ENCODE measurements at places on chromosomes 5 and 9.

GRCh38 chr5:148063861-148064260 is at the start of gene SPINK5:
SPINK5 (plus strand) TSS chr5:148063980; CDS start chr5:148064045, 65 bp downstream.
- no peak for DNase-seq

DNA sequence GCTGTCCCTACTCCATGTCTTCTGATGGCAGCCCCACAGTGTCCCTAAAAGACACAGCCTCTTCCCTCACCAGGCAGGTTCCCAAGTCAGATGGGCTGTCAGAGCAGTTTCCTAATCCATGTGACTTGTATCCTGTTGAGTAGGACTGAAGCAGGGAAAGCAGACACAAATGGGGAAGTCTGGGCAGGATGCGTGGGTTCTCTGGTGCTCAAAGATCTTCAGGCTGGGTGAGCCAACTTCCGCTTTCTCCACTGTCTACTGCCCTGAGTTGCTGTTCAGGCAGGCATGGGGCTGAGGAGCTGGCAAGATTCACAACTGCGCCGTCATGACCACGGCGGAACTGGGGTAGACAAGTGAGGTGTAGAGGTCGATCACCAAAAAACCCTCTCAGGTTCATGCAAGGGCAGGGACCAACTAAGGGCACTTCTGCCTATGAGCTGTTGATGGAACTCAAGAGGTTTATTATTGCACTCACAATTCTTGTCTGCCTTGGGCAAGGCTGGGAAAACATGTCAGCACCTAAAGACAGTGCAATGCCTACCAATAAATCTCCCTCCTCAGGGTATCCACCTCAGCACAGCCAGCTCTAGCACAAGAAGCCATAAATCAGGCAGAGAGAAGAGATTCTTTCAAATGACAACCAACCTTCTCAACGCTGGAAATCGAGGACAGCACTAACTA is 83.4 kb downstream of the RAPGEF1 start:
- DNase-seq: peak; percentile 54

DNA sequence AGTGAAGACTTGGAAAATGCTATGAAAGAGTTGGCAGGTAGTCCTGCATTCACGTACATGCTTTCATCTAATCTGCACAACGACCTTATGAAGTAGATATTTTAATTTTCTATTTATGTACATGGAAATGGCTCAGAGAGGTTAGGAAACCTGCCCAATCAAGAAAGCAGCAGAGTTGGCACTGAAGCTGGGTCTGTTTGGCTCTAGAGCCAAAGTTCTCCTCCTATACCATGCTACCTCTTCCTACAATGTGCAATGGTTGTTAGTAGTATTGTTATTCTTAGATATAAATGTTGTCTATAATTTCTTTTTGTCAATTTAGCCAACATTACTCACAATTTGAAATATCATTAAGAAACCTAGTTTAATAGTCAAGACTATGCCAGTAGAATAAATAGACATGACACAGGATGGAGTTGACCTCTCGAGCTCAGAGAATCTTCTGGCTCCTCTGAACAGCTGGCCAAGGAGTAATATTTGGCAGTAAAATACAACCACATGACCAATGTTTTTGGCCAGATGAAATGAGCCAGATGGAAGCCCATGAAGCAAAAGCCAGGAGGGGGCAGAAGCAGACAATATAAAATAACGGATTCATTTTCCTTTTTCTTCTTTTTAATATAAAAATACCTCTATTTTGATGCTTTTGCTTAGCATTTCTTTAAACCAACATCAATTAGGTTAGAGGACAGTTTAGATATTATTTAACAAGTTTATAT is 542.3 kb downstream of the PDE4D start:
- no peak for DNase-seq

GRCh38 chr5:139422307-139422893 is 16.9 kb downstream of the DNAJC18 start:
- DNase-seq: no peak

DNA sequence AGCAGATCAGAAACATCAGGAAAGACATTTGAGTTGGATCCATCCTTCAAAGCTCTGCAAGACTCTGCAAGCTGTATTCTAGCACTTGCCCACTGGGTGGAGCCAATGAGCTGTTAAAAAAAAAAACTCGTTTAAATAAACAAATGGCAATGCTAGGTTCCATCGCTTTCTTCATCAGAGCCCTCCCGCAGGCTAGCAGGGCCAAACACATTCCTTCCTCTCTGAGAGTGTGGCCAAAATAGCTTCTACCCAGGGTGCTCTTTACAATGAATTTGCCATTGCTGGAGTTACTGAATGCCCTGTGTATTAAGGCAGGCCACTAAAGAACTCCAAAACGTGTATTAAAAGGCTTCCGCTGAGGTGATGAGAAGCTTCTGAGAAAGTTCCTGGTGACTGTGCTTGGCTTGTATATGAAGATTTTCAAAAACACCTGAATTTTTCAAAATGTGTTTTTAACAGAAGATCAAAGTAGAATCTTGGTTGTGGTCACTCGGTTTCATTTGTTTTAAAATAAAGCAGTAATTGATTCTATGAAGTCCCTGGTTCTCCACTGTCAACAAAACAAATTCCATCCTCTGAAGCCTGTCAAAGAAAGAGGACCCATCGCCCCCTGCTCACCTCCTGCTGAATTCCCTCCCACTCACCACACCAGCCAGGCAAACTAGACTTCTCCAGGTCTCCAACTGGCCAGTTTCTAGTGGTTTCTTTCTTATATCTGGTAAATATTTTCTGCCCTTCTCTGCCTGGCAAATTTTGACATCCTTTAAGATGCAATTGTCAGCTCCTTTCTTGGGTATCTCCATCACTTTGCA is 36.5 kb upstream of the EQTN start:
- DNase-seq: peak; percentile 9

GRCh38 chr5:104170926-104171325 is 608.3 kb upstream of the NUDT12 start:
- no peak for DNase-seq

DNA sequence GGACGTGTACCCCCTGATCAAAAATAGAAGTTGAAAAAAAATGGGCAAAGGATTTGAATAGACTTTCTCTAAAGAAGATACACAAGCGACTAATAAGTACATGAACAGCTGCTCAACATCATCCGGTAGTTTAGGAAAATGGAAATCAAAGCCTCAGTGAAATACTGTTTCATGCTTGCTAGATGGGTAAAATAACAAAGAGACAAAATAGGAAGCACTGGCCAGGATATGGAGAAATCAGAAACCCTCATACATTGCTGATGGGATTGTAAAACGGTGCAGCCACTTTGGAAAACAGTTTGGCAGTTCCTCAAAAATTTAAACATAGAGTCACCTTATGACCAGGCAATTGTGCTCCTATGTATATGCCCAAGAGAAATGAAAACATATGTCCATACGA is 65.0 kb upstream of the SUB1 start:
- DNase-seq: no peak

DNA sequence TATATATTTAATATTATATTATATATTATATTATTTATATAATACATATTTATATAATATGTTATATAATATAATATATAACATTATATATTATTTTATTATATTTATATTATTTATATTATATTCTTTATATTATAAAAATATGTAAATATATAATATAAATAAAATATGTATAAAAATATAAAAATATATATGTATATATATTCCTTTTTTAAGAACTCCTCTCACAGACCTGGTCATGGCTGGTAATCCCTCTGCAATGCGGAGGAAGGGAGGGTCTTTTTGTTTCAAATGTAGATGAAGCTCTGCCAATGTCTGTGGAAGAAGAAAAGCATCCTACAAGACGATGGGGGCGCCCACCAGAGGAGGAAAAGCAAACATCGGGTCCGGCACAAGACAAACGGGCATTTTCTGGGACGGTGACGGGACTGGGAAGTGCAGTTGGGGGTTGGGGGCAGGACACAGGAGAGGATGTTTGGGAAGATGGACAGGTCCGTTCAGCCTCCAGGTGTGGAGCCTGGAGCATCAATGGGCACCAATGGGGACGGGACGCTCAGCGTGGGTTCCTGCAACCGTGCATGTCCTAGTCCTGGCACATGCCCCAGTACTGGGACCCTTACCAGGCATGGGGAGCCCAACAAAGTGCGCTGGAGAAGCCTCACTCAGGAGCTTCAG is 194.0 kb downstream of the IRX1 start:
- DNase-seq: no peak

DNA sequence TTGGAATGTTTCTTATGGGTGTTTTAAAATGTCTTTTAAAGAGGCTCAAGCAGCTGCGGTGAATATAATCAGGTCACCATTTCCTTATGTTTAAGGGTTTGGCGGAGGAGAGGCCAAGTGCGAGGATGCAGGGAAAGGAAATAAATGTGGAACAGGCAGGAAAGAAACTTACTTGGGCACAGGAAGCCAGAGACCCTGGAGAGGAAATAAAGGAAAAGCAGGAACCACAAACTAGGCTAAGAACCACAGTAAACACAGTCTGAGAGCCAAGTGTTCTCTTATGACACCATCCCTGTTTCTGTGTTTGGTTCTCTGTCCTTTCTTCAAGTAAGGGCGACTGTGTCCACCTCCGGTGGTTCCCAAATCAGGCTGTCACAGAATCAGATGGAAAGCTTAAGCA is 166.5 kb downstream of the C9orf152 start:
- DNase-seq: no peak

DNA sequence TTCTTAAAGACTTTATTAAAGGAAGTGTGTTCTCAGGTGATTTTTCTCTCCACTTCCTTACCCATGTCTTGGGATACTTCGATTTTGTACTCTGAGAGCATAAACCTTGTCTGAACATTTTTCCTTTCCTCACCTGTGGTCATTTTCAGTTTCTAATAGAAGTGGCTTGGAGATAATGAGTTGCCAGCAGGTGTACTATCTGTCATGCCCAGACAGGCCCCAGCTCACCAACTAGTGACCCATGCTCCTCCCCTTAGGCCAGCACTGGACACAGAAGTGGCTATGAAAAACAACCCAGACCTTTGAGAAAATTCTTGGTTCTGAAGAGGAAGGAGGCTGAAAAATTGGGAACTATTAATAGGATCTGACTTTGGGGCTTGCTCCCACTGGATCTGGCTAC is 49.2 kb upstream of the SMIM32 start:
- no peak for DNase-seq

- no peak for DNase-seq
These were observed 140.5 kb downstream of the SNX18 start for GRCh38 chr5:54658010-54658409.

- no peak for DNase-seq
These were observed 59.7 kb downstream of the NIPBL start for GRCh38 chr5:36936309-36936708.

DNA sequence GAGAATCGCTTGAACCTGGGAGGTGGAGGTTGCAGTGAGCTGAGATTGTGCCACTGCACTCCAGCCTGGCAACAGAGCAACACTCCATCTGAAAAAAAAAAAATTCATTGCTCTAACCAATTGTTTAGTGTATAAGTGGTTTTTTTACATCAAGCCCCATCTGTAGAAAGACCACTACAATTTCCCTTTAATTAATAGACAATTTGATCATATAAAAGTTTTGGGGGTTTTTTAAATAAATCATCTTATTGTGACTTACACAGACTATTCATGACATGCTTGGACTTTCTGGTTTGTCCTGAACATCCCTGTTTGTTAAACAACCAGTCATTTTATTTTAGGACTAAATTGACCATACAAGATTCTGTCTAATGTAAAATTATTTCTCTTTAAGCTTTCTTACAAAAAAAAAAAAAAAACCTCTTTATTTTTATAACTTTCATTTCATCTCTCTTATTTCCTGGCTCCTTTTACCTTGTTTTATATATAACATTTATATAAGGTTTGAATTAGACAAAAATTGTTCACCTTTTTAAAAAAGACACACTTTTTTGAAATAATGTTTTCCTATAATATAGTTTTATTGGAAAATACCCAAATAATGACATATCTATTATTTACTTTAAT is 9.8 kb upstream of the FANCC start:
- no peak for DNase-seq

DNA sequence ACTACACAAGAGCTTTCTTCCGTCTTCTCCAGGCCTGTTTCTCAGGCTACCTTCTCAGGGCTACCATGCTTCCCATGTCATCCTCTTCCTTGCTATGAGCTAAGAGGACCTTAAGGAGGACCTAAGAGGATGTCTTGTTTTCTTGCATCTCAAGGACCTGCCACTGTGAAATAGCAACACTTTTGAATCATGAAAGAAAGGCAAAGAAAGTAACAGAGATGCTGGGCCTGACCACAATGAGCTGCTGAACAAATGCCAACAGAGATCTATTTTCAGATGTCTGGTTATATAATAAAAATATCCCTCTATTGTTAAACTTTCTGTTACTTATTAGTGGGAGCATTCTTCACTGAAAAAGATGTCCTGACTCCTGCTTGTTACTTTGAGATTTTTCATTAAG is 36.7 kb upstream of the ANXA1 start:
- DNase-seq: no peak

DNA sequence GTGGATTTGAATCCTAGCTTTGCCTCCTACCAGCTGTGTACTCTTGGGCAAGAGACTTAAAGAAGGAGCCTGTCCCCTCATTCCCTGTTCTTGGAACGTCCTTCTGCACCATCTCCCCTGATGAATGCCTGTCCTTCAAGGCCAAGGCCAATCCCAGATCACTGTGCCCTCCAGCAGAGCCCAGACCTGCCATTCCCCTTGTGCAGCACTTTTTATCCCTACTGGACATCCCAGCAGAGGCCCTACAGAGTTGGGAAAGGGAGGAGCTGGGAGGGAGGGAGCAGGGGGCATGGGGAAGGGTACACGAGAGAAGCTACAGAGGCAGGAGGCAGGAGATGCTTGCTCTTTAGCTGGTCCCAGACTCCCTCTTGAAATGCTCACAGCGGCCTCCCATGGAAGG is 223.9 kb downstream of the PBX3 start:
- no peak for DNase-seq

DNA sequence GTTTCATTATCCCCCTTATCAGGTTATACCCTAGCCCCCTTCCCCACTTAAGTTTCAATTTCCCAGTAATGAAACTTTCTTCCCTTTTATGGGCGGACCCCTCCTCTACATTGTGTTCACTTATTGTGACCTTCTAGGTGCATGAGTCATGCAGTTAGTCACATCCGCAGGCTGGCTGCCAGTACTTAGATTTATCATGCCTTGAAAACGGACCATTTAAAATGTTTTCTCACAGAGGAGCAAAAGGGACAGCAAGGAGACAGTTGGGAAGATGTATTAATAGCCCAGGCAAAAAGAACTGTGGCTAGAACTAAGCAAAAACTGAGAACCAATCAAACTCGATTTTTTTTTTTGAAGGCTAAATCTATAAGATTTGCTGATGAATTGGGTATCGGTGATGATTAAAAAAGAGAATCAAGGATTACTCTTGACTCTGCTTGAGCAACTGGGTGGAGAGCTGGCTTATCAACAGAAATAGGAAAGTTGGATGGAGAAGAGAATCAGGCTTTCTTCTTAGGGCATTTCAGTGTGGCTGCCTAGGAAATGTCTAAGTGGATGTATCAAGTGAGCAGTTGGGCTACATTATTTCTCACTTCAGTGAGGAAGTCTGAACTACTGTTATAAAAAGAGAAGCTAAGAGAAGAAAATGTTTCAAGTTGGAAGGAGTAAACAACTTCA is 615.0 kb downstream of the HINT1 start:
- no peak for DNase-seq
